NCI-H524 treated with DMSO at 0.1 percent for 48 hours (cell line): ENCODE measurements at places on chromosomes 12 and 14.

DNA sequence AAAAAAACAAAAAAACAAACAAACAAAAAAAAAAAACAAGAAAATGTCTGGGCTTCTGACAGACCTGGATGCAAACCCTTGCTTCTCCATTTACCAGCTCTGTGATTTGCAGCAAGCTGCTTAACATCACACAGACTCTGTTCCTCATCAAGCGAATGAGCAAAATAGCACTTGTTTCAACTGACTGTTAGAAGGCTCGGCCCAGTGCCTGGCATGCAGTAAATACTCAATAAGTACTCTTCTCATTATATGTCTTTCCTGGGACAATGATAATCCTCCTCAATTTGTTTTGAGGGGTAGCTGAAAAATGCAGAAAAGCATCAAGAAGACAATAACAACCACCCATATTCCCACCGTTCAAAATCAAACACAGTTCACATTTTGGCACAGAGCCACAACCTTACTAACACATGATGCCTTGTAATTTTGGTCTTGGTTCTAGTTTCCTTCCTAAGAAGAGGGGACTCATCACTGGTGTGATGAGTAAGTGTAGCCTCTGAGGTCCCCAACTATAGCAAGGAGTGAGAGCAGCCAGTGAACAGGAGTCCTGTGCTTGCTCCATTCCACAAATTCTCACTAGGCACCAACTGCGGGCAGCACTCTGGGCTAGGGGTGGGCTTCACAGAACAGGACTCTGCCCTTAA is 60.4 kb downstream of the TTC7B start:
- DNase-seq: no peak

- peak; percentile 35 for DNase-seq
Measured at GRCh38 chr14:52951681-52952554, 1.1 kb upstream of the FERMT2 start.

DNA sequence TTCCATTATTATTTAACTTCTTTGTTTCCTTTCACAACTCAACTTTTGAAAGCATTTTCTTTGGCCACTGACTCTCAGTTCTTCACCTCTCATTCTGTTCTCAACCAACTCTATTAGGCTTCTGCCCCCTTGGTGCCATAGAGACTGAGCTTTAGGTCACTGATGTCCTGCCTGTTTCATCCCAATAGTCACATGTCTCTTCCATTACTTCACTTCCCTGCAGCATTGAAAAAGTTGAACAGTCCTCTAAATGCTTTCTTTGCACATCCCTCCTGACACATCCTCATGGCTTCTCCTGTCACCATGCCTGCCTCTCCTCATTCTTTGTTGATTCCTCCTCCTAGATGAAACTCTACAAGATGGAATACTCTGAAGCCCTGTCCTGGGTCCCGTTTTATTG is 2.7 kb downstream of the CLEC12A start:
- no peak for DNase-seq

DNA sequence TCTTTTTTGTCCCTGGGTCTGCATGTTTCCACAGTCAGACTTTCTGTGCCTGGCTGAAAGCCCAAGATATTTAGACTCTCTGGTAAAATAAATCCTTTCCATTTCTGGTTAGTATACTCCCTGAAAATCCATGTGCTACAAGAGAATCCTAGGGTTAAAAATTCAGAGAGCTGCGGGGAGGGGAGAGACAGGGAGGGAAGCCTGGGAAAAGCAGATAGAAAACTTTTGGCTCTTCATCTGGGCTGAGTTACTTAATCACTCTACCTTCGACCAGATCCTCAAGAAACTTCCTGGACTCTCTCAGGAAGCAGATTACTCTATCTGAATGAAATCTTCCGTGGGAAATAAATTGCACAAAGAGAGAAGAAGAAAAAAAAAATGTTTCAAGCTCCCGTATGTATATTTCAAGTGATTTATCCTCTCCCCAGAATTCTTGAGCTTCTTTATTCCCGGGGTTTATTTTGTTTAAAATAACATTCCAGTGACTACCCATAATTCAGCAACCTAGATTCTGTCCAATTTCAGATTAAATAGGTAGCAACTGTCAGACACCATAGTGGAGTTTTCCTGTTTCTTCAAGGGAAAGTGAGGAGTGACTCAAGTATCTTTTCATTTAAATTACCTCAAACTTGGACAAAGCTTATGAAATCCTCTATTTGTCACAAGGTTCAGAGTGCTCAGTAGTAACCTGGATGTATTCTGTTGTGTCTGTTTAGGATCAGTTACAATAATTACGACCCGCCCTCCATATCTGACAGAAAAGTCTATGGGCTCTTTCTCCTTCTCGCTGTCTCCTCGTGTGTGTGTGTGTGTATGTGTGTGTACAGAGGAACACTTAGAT is 163.7 kb downstream of the MYRFL start:
- DNase-seq: no peak

GRCh38 chr12:121279071-121279375 is 17.5 kb downstream of the CAMKK2 start:
- DNase-seq: no peak

GRCh38 chr12:1515428-1515827 is 79.0 kb downstream of the FBXL14 start:
- no peak for DNase-seq

DNA sequence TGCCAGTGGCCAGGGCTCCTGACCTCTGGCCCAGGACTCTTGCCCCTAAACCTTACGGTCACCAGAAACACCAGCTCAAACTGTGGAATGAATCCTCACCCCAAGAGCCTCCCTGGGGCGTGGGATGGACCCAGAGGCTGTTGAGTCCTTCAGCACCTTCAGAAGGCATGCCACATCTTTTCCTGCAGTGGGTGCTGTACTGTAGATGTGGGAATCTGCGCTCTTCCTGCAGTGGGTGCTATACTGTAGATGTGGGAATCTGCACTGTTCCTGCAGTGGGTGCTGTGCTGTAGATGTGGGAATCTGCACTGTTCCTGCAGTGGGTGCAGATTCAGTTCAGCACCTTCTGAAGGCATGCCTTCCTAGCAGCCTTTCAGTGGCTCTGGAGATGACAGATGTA is 1.2 kb downstream of the KRT82 start:
- DNase-seq: no peak

- DNase-seq: no peak
Measured at GRCh38 chr12:14956024-14956891, 5.1 kb downstream of the ARHGDIB start.

DNA sequence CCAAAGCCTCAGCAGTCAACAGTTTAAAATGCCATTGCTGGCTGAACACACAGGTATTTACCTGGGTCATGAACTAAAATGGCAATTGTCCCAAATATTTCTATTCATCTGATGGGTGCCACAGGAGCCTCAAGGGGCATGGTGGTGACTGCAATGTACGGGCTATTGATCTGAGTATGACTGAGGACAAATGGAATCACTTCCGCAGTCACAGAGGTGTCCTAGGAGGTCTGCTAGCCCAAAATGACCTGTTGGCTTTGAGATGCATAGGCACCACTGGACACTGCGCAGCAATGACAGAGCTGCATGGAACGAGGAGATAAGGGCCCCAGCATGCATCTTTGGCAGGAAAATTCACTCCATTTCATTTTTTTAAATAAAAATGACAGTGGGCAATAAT is 474.1 kb upstream of the SOX5 start:
- no peak for DNase-seq

DNA sequence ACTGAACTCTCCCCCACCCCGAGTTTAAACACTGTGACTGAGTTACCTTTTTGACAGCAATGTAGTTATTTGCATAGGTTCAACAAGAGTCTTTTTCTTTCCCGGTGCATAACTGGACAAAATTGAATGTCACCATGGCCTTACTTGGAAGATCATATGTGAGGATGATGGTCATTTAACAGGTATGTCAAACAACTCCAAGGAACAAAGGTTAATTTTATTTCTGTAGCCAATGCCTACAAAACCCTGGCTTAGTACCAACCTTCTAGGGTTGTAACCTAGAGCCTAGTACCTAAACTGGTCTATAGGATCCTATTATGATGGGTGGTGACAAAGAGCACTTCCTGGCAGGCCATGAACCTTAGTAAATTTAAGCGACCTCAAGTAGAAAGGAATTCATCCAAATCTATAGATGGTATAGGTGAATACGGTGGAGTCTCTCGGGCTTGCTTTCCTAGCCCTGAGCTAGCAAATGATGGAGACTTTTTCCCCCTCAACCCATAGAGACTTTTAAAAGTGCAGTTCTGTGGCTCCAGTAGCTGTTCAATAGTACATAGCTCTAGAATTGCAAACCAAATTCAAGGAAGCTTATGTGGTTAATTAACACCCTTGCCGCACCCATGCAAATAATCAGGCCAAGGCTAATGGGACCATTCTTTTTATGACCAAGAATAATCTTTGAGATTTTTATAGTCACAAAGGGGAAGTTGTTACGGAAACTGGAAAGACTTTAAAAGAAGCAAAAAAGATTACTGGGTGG is 89.0 kb downstream of the SLC38A1 start:
- DNase-seq: no peak

- DNase-seq: no peak
Measured at GRCh38 chr14:67955261-67955660, 135.7 kb downstream of the RAD51B start.
